Myocyte (in vitro differentiated cells): ENCODE measurements at places on chromosomes 3 and 15. TPM values are rescaled to one million over a fixed set of nuclear protein-coding genes. Genes with fewer than 3 reads are reported as not detected.

GRCh38 chr3:102536456-102536855 lies 101.6 kb downstream of the ZPLD1 start:
- DNase-seq, result peak; percentile 61

- peak; percentile 42 for DNase-seq
Measured at GRCh38 chr15:45468294-45468693, 54.3 kb downstream of the SLC30A4 start.

GRCh38 chr3:136682740-136683312 lies 69.4 kb downstream of the STAG1 start:
- no peak for DNase-seq

The LRRC31 gene
- not detected in 2 replicates for total RNA-seq

The SERINC4 gene
- 0.10 TPM in 1 of 2 replicates, not detected in the other for total RNA-seq
